ENCODE measurements at places on chromosomes 16 and 17.

DNA sequence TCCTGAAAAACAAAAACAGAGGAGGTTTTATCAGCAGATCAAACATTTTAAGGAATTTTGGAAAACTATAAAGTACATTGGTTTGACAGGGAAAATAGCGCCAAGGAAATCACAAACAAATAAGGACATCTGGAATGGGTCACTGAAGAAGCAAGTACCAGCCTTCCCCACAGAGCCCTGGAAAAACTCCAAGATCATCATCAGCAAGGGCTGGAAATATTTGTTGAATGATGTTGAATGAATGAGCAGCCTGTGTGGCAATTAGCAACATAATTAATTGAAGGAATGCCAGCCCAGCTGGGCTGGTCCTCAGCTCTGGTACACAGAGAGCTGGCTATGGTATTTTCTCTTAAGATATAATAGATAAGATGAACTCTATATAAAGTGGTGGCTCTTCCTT, 290.4 kb downstream of the HS3ST3A1 start:
- DNase-seq: no peak

- DNase-seq: no peak
Measured at GRCh38 chr16:72727565-72727964, 320.4 kb downstream of the ZFHX3 start.

- no peak for DNase-seq
Measured at GRCh38 chr17:76492123-76492988, 8.9 kb downstream of the RHBDF2 start.

DNA sequence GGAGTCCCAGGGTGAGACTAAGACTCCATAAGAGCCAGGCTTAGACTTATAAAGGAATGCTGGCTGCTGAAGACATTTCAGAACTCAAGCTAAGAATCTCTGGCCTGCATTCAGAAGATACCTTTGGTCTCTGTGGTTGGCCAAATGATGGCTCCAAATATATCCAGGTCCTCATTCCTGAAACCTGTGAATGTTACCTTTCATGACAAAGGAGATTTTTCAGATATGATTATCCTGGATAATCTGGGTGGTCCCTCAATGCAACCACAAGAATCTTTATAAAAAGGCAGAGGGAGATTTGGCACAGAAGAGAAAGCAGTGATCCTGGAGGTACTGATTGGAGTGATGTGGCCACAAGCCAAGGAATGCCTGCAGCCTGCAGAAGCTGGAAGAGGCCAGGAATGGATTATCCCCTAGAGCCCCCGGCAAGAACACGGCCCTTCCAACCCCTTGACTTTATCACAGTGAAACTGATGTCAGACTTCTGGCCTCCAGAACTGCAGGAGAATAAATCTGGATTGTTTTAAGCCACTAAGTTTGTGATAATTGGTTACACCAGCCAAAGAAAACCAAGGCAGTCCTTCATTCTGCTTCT, 253.3 kb downstream of the SLC39A11 start:
- DNase-seq: no peak

DNA sequence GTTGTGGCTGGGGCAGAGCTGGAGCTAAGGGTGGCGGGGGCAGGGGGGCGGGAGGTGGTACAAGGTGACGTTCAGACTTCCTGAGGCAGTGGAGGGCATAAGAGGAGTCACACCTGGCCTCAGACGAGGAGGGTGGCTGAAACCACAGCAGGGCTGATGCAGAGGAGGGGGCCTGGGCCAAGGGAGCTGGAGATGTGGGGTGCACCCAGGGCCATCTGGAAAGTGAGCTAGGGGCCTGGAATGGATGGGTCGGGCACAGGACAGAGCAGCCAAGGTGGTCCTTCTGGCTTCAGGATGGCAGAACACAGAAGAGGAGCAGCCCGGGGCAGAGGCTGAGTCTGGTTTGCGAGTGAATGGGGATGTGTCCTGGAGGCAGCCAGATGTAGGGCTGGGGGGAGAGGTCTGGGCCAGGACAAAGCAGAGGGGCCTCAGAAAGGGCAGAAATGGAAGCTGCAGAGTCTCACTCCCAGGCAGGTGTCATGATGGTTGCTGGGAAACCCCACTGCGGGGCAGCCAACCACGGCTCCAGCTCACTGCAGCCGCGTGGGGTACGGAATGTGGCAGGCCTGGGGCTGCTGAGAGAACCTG, 57.6 kb downstream of the PRMT7 start:
- DNase-seq: no peak
